ENCODE measurements at places on chromosomes 16 and 17. TPM values are rescaled to one million over a fixed set of nuclear protein-coding genes. Genes with fewer than 3 reads are reported as not detected.

DNA sequence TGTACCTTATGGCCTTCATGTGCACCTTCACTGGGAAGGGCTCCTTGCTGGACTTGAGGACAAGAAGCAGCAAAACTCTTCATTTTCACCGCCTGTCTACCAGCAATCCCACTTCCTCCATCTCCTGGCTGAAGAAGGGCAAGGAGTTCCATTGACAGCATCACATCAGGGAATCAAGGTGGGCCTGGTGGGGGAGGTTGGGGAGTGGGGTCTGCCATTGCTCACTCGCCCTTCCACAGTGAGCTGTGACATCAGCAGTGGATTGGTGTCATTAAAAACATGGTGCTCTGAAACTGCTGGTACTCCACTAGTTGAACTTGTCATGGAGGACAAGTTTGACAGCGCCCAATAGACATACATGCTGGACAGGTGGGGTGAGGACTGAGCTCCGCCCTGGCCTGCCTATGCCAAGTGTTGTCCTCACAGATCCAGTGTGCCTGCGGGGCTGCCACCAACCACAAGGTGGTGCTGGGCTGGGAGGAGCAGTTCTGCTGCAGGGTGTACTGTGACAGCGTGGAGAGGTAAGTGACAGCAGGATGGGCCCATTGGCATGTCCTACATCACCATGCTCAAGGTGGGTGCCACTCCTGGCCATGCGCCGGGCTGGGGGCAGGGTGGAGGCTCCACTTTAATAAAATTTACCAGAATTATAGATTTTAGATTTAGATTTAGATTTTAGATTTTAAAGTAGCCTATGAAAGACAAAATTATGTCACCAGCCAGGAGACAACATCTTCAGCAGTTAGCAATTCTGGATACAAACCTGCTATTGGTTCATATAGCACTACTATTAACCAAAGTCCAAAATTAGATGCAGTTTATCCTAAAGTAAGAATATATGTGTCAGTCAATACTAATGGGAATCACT is 1729.1 kb downstream of the TP53TG3F start:
- no peaks in the 10 kb centered on the region for H3K27me3 ChIP-seq
- no peaks in the 10 kb centered on the region for H3K36me3 ChIP-seq
- H3K4me3 ChIP-seq, result no peak overlapping the region
- DNase-seq, result no peak
- no peak overlapping the region for H3K27ac ChIP-seq

DNA sequence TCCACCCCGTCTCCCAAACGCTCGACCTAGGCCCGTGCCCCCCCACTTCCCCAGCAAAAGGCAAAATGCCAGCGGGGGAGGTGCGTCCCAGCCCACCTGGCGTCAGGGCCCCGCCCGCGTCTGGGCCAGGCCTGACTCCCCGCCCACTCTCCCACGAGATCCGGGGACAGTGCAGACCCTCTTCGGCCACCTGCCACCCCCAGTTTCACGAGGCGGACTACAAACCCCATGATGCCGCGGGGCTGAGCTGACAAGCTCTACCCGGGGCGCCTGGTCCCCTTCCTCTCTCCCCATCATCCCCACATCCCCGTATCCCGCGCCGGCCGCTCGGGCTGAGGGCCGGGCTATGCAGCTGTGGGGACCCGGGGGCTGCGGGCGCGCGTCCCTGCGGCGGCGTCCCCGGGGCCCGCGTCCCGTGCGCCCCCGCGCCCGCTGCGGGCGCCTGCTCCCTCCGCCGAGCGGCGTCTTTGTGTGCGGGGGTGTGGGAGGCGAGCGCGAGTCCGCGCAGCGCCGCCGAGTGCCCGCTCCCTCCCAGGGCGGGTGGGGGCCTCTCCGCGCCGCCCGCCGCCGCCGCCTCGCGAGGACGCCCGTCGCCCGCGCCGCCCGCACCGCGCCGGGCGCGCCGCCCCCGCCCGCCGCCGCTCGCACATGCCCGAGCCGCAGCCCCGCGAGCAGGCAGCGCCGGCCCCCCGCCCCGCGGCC is at the start of gene ANKRD13B:
ANKRD13B (plus strand) TSS at position 283 of the 702 bp plus-strand sequence. CDS start 490 bp downstream, outside the sequence.
- DNase-seq, result peak; percentile 45
- peak within 1 kb of the TSS; percentile 68 for H3K27ac ChIP-seq
- peaks cover 46% of the 10 kb centered on the region for H3K4me1 ChIP-seq
- no peaks in the 10 kb centered on the region for H3K36me3 ChIP-seq
- no peaks in the 10 kb centered on the region for H3K27me3 ChIP-seq
- peak within 1 kb of the TSS; percentile 83 for H3K4me3 ChIP-seq

- H3K4me3 ChIP-seq, result no peak overlapping the region
- H3K4me1 ChIP-seq, result peaks cover 78% of the 10 kb centered on the region
- H3K27me3 ChIP-seq, result no peaks in the 10 kb centered on the region
- H3K27ac ChIP-seq, result peak overlapping the region; percentile 74
- H3K36me3 ChIP-seq, result no peaks in the 10 kb centered on the region
- peak; percentile 66 for DNase-seq
These were observed 5.3 kb downstream of the ST3GAL2 start for GRCh38 chr16:70433458-70434103.

DNA sequence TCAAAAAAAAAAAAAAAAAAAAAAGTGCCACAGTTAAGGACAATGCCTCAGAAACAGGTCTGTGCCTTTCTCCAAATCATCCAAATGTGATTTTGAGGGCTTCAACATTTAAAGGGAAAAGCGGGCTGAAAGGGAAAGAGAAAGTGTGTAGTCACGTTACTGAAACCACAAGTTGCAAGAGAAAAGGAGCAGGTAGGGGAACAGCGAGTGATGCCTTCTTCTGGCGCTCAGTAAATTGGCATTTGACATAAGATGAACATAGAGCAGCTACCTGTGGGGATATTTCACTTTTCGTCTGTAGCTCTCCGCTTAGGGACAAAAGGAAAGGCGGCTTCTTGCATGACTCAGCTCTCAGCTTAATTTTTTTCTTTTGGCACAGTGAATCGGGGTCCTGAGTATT is 11.1 kb downstream of the CMTM2 start:
- no peaks in the 10 kb centered on the region for H3K4me1 ChIP-seq
- no peaks in the 10 kb centered on the region for H3K27me3 ChIP-seq
- H3K36me3 ChIP-seq, result no peaks in the 10 kb centered on the region
- no peak overlapping the region for H3K27ac ChIP-seq
- no peak for DNase-seq

DNA sequence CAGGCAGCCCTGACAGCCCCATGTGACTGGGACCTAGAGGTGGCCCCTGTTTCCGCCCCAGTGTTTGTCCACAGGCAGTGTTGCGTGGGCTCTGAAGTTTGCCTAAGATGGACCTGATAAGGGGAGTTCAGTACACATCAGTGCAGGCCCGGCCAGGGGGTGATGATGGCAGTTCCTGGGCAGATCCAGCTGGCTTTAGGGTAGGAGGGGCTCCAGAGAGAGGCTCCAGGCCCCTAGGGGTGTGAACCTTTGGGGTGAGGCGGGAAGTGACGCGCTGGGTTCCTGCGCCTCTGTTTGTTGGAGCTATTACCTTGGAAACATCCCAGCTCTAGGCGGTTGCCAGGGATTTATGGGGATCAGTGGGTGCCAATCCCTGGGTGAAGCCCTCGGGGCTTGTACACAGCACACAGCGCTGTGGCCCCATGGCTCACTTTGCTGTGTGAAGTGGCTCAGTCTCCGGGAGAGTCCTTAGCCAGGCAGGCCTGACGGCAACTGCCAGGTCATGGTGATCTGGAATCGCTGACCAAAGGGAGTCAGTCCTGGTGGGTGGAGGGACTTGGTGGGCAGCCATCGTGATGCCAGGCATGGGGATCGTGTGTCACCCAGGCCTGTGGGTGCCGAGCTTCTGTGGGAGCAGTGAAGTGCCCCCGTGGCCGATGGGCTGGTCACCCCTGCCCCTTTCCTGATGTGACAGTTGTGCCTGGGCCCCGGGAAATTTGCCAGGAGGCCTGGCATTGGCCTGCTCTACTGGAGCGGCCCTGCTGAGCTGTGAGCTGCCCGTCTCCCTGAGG is 146.1 kb downstream of the SEC14L1 start:
- H3K27me3 ChIP-seq, result no peaks in the 10 kb centered on the region
- no peak overlapping the region for H3K4me3 ChIP-seq

DNA sequence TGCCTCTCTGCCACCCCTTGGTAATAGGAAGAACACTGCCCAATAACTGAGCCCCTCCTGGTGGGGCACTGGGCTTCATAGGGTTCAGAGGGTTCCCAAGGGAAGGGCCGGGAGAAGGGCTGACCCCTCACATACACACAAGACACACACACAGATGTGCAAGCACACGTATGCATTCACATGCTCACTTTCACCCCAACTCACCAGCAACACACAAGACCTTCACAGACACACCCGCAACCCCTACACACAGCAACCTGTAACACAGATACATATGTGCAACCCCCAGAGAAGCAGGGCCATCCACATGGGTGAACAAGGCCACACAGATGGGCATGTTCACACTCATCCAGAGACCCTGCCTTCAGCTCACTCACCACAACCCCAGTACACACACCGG is 225.1 kb downstream of the ZNF423 start:
- peaks cover 7% of the 10 kb centered on the region for H3K4me1 ChIP-seq
- H3K27me3 ChIP-seq, result no peaks in the 10 kb centered on the region
- no peaks in the 10 kb centered on the region for H3K36me3 ChIP-seq
- no peak for DNase-seq
- H3K4me3 ChIP-seq, result no peak overlapping the region

GRCh38 chr17:82679586-82680465 is 18.7 kb downstream of the RAB40B start:
- no peak overlapping the region for H3K4me3 ChIP-seq
- DNase-seq, result no peak
- H3K4me1 ChIP-seq, result peaks cover 5% of the 10 kb centered on the region
- no peaks in the 10 kb centered on the region for H3K27me3 ChIP-seq
- H3K27ac ChIP-seq, result no peak overlapping the region
- no peaks in the 10 kb centered on the region for H3K36me3 ChIP-seq

ZFP3 gene
- 0.12 TPM for total RNA-seq

PRR35 gene
- not detected for total RNA-seq

DNA sequence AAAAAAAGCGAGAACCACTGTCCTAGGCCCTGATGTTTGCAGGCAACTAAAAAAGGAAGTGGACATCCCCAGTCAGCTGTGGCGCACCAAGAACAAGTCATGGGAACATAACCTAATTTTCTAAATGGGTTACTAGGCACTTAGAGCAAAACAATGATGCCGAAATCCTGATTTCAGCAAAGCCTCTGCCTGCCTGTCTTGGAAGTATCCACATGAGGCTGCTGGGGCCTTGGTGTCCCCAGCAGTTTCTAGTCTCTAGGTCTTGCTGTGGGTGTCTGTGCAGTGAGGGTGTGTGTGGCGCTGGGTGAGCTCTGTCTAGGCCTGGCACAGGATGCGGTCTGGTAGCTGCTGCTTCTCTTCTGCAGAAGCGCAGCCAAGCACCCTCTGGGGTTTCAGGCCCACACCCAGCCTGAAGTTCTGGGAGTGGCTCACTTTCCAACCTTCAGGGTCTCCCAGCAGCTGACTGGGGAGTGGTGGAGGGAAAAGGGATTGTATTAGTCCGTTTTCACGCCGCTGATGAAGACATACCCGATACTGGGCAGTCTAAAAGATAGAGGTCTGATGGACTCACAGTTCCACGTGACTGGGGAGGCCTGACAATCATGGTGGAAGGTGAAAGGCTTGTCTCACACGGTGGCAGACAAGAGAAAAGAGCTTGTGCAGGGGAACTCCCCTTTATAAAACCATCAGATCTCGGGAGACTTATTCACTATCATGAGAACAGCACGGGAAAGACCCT is 21.1 kb downstream of the STH start:
- H3K4me1 ChIP-seq, result no peaks in the 10 kb centered on the region
- no peak overlapping the region for H3K4me3 ChIP-seq
- no peak for DNase-seq
- H3K36me3 ChIP-seq, result no peaks in the 10 kb centered on the region

DNA sequence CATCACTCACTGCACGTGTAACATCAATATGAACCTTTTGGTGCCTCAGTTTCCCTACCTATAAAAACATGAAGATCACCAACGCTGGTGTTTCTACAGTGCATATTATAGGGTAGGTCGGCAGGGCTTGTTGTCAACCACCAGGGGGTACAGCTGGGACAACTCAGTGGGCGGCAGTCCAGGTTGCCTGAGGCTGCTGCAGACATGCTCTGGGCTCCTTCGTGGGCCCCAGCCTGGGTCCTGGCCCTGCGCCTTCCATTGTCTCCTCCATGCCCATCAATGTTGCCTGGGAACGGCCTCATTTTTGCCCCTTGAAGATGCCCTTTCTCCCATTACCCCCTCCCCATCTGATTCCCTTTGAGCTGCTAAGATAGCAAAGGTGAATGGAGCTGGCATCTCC is 89.8 kb downstream of the GSG1L start:
- H3K4me3 ChIP-seq, result no peak overlapping the region
- no peak for DNase-seq
- H3K27me3 ChIP-seq, result no peaks in the 10 kb centered on the region
- H3K36me3 ChIP-seq, result no peaks in the 10 kb centered on the region
- H3K27ac ChIP-seq, result no peak overlapping the region

KRTAP17-1 gene
- not detected for total RNA-seq

NRN1L gene
- total RNA-seq, result 0.73 TPM

BAIAP3 gene
- total RNA-seq, result 3.0 TPM

- DNase-seq, result no peak
- no peak overlapping the region for H3K27ac ChIP-seq
- H3K4me1 ChIP-seq, result peaks cover 38% of the 10 kb centered on the region
- H3K4me3 ChIP-seq, result no peak overlapping the region
These were observed 37.5 kb upstream of the CIBAR2 start for GRCh38 chr16:85149776-85150175.

- no peaks in the 10 kb centered on the region for H3K36me3 ChIP-seq
- no peak overlapping the region for H3K4me3 ChIP-seq
- peaks cover 46% of the 10 kb centered on the region for H3K4me1 ChIP-seq
- DNase-seq, result no peak
- peak overlapping the region; percentile 89 for H3K27ac ChIP-seq
These were observed 186.1 kb downstream of the MSI2 start for GRCh38 chr17:57442401-57442823.

MYH1 gene
- 0.12 TPM for total RNA-seq

- H3K27ac ChIP-seq, result peak overlapping the region; percentile 88
- no peak for DNase-seq
- H3K36me3 ChIP-seq, result no peaks in the 10 kb centered on the region
- H3K27me3 ChIP-seq, result no peaks in the 10 kb centered on the region
- H3K4me1 ChIP-seq, result peaks cover 43% of the 10 kb centered on the region
These were observed 224.3 kb downstream of the SEC14L1 start for GRCh38 chr17:77364941-77365583.

GRCh38 chr17:77288115-77288619 is 147.4 kb downstream of the SEC14L1 start:
- peak overlapping the region; percentile 96 for H3K27ac ChIP-seq
- no peaks in the 10 kb centered on the region for H3K36me3 ChIP-seq
- H3K4me1 ChIP-seq, result peaks cover 49% of the 10 kb centered on the region
- H3K27me3 ChIP-seq, result no peaks in the 10 kb centered on the region

SLC7A5 gene
- total RNA-seq, result 20.4 TPM

KCNJ16 gene
- total RNA-seq, result 40.6 TPM

GRCh38 chr17:7929158-7930023 is at the start of gene KCNAB3:
Gene KCNAB3, minus strand, starts transcription at chr17:7929856. Its CDS starts 421 bp downstream, at chr17:7929435.
- no peaks in the 10 kb centered on the region for H3K27me3 ChIP-seq
- peaks cover 24% of the 10 kb centered on the region for H3K4me1 ChIP-seq
- H3K4me3 ChIP-seq, result no peak within 1 kb of the TSS
- peak; percentile 82 for DNase-seq

GRCh38 chr17:38453951-38454421 is 25.7 kb downstream of the ARHGAP23 start:
- DNase-seq, result peak; percentile 63
- H3K4me3 ChIP-seq, result peak overlapping the region; percentile 14
- no peaks in the 10 kb centered on the region for H3K36me3 ChIP-seq
- peak overlapping the region; percentile 78 for H3K27ac ChIP-seq

KRTAP9-2 gene
- not detected for total RNA-seq

GRCh38 chr17:79814127-79814973 is 17.5 kb upstream of the CBX8 start:
- peaks cover 84% of the 10 kb centered on the region for H3K27me3 ChIP-seq
- no peaks in the 10 kb centered on the region for H3K36me3 ChIP-seq
- H3K4me1 ChIP-seq, result peaks cover 43% of the 10 kb centered on the region
- no peak overlapping the region for H3K4me3 ChIP-seq

TAC4 gene
- total RNA-seq, result not detected

NR1D1 gene
- 3.0 TPM for total RNA-seq

Measured in hepatocyte (in vitro differentiated cells).